ENCODE measurements at places on chromosomes 3 and 15.
A peak's percentile ranks its signal among the peaks of the same experiment; 100 is the strongest.

GRCh38 chr3:146072061-146072460 is 88.9 kb downstream of the PLOD2 start:
- DNase-seq, result no peak

GRCh38 chr3:24520976-24521419 is 26.3 kb upstream of the THRB start:
- DNase-seq, result peak; percentile 44

GRCh38 chr3:67863869-67864268 is 209.5 kb upstream of the SUCLG2 start:
- DNase-seq, result peak; percentile 13

- no peak for DNase-seq
These were observed 376.5 kb downstream of the MECOM start for GRCh38 chr3:169286992-169287391.

DNA sequence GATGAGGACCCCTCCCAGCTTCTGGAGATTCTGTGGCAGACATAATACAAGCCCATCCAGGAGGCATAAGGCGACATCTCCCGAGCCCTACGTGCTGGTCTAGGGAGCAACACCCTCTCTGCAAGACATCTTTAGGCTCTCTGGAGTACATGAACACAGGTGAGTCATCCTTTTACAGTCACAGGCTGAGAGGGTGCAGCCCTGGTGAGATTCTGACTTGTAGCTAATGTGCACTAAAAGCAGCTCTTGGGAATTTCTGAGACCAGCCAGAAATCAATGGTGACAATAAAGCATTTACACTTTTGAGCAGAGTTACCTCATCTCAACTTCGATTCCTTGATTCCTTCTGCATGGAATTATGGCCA is 131.1 kb downstream of the XXYLT1 start:
- DNase-seq, result no peak

DNA sequence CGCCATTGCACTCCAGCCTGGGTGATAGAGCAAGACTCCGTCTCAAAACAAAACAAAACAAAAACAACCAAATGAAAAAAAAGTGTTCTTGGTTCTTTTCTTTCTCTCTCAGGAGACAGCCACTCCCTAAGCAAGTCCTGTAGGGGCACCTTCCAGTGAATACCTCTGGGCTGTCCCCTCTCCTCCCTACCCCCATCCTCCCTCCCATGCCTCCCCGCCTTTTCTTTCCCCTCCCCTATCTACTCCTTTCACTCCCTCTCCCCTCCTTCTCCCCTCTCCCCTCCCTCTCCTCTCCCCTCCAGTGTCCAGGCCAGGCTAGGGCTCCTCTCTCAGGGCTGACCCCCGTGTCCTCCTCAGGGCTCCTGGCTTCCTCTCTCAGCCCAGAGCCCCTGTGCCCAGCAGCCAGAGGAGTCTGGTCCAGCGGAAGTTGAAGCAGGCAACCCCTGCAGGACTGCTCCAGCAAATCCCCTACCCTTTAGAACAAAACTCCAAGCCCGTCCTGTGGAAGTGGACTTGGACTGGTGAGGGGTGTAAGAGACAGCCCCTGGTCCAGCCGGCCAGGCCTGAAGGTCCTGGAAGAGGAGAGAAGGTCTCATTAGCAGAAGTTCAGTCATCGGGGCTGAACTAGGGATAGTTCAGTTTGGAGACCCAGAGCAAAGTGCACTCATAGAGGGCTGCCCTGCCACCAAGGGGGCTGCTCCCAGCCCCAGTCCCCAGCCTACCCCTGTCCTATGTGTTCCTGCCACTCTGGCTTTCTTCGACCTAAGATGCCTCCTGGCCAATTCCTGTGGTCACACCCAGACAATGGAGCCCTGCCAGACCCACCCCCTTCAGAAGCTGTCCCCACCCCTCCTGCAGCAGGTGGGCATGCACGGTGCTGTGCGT is 79.8 kb upstream of the IQSEC1 start:
- no peak for DNase-seq

DNA sequence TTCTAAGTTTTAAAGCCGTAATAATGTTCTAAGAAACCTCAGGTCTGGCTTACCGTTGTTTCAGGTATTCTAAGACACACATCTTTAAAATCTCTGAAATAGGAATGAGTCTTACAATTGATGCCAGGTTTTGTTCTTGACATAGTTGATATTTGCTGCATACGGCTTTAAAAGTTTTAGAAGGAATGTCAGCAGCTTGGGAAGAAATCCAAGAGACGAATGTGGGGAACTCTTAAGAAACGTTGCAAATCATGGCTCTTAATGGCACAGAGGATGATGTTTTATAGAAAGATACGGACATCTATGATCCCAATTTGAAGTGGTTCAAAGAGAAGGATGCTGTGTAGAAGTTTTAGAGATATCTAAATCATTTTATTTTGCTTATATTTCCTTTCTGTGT is 11.5 kb downstream of the NUDT16 start:
- no peak for DNase-seq

- DNase-seq, result peak; percentile 68
These were observed 5.5 kb upstream of the GP5 start for GRCh38 chr3:194404365-194405140.

Measured in HAP-1 (cell line).